ENCODE measurements at places on chromosomes 6 and 20.
A peak's percentile ranks its signal among the peaks of the same experiment; 100 is the strongest.

DNA sequence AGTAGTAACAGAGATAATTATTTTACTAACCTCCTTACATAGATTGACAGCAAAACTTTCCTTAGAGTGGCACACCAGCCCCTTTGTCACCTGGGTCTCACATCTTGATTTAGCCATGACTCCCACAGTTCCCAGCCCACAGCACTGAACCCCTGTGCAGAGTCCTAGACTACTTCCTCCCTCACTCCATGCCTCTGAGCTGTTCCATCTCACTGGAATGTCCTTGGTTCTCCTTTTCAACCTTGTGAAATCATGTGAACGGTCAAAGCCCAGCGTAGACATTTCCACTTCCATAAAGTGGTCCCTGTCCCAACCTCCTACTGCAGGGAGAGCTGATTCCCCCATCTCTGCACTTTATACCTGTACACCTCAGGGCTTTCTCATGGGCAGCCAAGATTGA, 19.7 kb downstream of the CGA start:
- no peak for DNase-seq

DNA sequence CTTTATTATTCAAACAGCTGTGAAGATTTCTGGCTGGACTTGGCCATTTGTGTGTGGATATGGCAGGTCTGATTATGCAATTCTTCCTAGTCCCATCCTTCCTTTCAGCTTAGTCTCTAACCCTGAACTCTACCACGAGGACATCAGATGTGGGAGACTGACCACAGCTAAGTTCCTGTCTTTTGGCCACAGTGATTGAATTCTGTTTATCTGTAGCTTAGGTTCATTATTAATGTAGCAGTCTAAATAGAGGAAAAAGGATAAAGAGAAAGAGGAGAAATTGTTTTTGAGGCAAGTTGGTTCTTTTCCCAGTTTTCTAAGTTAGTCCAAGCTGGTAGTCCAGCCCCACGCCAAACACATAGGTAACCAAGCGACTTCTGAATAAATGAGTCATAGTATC, 598.9 kb downstream of the RFPL4B start:
- no peak for DNase-seq

DNA sequence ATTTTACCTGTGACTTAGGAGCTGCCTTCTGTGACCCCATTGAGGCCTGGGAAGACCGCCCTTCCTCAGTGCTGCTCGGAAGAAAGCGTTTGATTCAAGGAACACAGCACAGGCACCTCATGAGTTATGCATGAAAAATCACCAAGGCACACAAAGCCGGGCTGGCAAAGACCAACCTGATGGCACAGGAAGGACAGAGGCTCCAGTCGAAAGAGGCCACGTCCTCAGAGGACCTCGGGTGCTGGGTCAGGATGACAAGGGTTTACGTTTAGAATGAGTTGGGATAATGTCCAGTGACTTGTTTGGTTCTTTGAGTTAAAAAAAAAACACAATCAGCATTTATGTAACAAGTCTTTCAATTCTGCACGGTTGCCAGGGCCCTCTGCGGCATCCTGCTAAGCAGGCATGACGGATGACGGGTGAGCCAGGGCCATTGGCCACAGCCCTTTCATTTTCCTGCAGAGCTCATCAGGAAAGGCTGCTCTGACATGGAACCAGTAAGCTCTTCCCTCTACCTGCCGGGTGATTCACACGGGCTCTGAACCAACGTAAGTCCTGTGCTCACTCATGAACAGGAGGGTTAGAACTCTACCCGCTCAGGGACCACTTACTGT, 112.8 kb downstream of the DACT2 start:
- no peak for DNase-seq

DNA sequence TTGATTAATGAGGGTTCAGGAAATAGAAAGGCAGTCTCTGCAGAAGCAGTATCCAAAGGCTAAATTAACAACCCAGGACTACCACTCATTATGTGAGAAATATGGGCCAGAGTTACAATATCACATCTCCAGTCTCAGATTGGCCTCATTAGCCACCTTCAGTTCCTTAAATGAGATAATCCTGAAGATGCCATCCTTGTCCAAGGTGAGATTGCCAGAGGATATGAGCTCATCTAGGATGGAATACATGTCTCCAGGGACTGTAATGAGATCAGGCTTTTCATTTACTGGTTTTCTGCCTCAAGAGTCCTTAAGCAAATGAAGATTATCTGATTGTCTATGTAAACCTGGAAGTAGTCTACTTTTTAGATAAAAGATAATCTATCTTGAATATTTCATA, 196.3 kb downstream of the FUT9 start:
- DNase-seq, result no peak

DNA sequence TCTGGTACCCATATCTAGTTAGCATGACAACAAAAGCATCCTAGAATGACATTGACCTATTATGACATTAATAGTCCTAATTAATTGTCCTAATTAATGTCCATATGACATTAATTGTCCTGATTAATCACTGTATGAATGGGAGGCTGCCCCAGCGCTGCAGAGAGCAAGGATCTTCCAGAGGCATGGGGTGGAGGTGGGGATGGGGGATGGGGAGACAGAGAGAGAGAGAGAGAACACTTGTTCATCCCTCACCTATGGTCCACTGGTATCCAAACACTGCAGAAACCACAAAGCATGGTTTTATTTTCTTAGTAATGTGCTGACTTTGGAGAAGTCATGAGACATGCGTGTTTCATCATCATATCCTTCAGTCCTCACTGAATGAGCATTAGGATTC, 235.1 kb downstream of the FNDC1 start:
- DNase-seq, result no peak

DNA sequence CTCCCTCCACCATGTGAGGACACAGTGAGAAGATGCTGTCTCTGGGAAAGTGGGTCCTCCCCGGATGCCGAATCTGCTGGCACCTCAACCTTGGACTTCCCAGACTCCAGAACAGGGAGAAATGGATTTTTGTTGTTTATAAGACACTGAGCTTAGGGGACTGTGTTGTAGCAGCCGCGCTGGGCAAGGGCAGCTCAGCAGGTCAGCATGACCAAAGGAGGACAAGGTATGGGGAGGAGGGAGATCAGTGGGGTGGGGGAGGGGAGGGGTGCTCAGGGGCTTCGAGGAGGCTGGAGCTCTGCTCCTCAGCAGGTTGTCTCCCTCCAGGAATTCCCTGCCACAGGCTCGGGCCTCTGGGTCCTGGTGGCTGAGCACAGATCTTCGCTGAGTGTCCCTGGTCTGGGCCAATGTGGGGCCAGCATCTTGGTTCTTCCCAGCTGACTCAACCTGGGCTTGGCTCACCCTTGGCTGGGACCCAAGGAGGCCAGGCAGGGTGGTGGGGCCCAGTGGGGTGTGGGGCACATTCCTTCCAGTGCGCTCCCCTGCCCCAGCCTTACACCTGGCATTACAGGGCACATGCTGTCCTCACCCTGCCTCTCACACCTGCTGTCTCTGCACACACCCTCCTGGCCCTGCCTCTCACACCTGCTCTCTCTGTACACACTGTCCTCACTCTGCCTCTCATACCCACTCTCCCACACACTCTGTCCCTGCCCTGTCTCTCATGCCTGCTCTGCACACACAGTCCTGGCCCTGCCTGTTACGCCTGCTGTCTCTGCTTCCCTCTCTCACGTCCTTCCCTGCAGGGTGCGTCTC, 107.3 kb downstream of the SYCP2 start:
- DNase-seq, result peak; percentile 98

DNA sequence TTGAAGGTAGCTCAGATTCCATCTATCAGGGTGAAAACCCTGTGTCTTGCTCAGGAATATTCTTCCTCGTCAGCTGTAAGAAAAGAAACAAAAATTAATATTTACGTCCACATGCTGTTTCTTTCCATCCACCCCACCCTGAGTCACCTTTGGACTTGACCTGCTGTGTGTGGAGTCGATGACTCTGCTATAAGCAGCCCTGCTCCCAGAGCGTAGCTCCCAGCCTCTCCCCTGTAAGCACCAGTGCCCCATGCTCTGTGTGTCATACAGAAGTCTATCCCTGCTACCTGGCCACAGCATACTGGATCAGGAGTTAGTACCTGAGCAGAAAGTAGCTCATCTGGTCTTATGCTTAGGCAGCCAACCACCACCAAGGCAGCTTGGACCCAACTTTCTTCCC, 223.6 kb downstream of the SOD2 start:
- no peak for DNase-seq

DNA sequence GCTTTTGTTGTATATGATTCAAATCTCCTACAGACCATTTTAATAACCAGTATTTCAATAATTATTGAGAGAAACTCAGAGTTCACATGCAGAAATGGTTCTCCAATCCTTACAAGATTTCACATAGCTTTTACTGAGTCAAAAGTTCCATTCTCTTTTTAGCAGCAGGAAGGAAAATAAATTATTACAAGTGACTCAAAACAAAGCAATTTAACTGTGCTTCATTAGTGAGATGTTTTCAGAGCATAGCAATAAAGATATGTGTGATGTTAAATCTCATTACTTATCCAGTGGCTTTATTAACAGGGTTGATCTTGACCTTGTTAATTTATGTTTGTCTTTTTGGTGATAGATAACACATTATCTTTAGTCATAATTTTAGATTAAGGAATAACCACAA, 22.0 kb downstream of the KIF13A start:
- no peak for DNase-seq

GRCh38 chr6:31836047-31836473, 8.5 kb downstream of the HSPA1B start:
- DNase-seq, result no peak

DNA sequence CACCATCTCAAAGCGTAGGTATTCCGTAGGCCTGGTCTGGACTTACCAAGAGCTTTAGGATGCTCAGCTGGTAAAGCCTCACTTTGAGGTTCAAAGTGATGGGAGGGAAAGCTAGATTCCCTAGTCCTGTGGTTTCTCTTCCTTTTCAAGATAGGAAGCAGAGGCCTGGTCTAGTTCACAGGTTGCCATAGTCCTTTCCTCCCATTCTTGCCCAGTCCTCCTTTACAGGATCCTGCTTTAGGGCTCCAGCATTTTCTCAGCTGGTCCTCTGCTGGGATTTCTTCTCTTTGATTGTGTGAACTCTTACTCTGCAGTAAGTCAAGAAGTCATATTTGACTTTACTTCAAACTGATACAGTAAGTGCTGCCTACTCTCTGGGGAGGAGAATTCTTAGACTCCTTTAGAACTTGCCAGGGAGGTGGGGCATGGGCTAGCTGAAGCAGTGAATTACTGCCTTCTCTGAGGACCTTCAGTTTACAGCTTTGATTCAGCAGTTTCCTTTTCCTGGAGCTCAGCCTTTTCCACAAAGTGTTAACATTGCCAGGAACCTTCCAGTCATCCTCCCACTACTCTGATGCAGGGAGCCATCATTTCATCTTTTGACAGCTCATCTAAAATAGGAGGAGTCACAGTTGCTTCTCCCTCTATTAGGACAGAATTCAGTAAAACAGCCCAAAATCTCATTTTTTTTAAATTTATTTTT, 42.8 kb upstream of the PLCG1 start:
- DNase-seq, result no peak

DNA sequence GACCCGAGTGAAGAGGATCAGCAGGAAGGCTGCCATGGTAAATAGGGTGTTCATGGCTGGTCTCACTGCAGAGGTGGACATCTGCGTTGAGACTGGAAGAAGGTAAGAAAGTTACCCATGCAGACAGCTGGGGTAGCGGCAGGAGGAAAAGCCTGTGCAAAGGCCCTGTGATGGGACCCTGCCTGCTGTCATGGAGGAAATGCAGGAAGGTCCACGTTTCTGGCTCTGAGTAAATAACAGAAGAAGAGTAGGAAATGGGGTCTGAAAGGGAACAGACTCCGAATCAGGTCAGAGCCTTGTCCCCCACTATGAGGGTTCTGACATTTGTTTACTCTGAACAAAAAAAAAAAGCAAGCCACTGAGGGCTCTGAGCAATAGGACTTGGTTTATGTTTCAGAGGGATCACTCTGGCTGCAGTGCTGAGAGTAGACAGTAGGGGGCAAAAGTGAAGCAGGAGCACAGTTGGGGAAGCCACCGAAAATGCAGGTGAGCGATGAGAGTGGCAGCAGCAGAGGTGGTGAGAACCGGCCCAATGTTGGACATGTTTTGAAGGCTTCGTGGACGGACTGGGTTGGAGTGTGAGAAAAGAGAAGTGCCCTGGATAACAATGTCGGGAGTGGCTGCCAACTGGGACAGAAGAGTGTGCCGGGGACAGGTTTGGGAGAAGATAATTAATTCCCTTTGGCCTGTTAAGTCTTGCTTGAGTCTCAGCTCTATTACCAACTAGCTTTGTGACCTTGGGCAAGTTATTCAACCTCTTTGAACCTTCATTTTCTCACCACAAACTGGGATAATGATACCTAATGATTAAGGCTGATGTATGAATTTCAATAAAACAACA, 57.9 kb upstream of the MAP7 start:
- peak; percentile 22 for DNase-seq

DNA sequence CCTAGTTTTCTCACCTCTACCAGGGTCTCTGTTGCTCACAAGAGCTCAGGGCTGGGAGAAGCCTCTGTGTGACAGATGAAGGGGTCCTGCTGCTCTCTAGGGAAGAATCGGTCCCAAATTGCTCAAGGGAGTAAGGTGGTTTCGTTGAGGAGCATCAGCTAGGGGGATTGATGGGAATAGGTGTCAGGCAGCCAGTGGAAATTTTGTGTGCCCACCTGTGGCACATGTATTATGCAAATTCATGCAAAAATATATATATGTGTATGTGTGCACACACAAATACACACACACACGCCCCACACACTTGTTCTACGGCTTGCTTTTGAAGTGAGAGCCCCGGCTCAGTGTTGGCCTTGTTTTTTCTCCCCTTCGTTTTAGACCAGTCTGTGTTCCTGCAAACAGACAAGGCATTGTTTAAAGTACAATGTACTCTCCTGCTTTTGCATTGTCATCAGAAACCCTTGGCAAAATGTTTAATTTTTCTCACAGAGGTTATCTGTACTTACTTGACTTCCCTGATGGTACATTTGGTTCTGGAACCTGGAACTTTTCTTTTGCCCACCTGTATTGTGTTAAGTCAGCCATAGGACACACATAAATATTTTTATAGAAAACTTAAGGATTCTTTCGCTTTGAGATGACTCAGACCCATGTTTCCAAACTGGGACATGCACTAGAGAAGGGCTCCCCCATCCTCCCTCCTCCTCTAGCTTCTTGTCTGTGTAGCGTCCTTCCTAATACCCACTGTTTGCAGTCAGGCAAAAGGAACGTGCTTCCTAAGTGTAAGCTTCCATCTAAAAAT, 26.7 kb downstream of the FOXO3 start:
- no peak for DNase-seq

GRCh38 chr6:36976007-36976264, 10.1 kb downstream of the MTCH1 start:
- DNase-seq, result no peak

GRCh38 chr6:44701637-44702101, 314.2 kb downstream of the CDC5L start:
- no peak for DNase-seq

GRCh38 chr6:87791982-87792381, 89.9 kb upstream of the AKIRIN2 start:
- DNase-seq, result no peak

Measured in SHP77 treated with DMSO at 0.1 percent for 48 hours (cell line).